ENCODE measurements at places on chromosomes 12 and 14.

DNA sequence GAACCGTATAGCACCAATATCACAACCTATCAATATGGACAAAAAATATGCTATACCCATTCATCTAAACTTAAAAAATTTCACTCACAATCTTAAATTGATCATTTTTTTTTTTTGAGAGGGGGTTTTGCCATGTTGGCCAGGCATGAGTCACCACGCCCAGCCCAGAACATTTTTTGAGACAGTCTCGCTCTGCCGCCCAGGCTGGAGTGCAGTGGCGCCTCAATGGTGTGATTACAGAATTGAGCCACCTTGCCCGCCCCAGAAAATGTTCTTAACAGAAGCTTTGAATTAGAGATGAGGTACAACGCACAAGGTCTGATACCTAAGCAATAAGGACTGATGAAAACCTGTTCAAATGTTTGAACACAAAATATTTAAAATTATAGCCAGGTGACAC lies 15.8 kb upstream of the ATP5F1B start:
- DNase-seq: peak; percentile 27

- DNase-seq: no peak
These were observed 367.2 kb upstream of the DDHD1 start for GRCh38 chr14:53520078-53520928.

DNA sequence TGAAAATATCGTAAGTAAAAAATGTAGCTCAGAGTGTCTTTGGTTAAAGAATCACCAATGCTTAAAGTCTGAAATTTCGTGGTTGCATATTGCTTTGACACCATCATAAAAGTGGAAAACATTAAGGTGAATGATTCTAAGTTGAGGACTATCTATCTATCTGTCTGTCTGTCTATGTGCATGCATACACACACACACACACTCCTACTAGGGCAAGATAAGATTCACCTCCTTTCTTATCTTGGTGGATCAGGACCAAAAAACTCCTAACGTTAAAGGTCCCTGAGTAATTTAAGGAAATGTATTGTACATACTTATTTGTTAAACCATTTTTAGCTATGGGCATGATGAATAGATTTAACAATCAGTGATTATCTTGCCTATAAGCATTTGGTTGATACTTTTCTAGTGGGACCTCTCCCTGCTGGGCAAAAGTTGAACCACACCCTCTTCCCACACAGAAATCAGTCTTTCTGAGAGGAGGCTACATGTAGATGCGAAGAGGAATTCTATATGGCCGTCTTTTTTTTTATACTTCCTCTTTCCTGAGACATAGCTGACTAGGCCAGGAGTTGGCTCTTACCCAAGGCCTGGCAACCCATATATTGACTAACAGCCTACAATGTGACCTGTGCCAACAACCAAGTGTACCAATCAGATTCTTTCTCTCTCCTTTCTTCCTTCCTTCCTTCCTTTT lies 19.3 kb upstream of the LLPH start:
- no peak for DNase-seq

- DNase-seq: no peak
These were observed 42.5 kb downstream of the SLC2A13 start for GRCh38 chr12:40063414-40063813.

DNA sequence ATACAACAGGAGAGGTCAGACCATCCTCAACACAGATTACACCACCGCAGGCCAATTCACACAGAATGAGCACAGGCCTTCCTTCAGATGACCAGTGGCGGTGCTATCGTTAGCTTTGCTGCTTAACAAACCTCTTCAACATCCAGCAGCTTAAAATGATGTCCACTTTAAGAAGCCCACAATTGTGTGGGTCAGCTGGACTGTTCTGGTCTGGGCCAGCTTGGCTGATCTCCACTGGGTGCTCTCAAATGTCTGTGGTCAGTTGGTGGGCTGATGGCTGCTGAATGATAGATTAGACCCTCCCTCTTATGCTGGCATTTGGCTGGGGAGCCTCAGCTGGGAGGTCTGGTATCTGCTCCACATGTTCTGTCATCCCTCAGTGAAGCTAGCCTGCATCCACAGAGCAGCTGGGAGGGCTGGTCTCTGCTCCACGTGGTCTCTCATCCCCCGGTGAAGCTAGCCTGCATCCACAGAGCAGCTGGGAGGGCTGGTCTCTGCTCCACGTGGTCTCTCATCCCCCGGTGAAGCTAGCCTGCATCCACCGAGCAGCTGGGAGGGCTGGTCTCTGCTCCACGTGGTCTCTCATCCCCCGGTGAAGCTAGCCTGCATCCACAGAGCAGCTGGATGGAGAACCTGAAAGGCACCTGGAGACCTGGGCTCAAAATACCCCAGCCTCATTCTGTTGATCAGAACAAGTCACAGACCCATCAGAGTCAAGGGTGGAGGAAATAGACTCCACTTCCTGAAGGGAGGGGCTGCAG lies 203.6 kb upstream of the DIO3 start:
- no peak for DNase-seq

DNA sequence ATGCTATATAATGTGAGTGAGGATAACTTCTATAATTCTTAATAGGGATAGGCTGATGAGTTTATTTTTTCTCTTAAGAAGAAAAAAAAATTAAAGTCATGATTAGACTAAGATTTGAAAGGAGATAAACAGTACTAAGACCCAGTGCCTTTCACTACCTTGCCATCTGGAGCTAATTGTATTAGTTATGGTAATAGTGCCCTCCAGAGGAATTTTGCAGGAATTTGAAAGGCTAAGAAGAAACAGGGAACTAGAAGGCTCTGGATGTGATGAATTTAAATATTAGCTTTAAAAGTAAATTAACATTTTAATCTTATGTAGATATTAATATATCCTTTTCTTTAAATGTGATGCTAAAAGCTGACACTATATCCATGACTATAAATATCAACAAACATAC lies 36.6 kb upstream of the PIK3C2G start:
- DNase-seq: peak; percentile 81

DNA sequence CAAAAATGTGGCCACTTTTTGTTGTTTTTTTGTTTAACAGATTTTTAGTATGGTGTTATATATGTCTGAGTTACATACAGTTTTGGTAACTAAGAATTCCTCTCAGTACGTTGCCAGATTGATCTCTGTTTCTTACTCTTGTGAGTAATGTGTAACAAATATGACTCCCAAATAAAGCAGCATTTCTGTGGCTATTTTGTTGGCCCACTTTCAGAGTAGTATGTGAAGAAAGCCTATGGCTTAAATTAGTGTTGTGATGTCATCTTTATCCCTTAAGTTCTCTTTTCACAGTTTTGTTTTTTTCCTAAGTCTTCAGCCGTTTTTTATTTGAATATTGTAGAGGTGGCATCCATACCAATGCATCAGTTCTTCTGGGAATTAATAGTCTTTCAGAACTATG lies 10.7 kb downstream of the PCNX4 start:
- DNase-seq: no peak

GRCh38 chr14:88706425-88706824 lies 86.3 kb downstream of the EML5 start:
- no peak for DNase-seq

- DNase-seq: no peak
These were observed 88.9 kb upstream of the ESRRB start for GRCh38 chr14:76287063-76287462.

DNA sequence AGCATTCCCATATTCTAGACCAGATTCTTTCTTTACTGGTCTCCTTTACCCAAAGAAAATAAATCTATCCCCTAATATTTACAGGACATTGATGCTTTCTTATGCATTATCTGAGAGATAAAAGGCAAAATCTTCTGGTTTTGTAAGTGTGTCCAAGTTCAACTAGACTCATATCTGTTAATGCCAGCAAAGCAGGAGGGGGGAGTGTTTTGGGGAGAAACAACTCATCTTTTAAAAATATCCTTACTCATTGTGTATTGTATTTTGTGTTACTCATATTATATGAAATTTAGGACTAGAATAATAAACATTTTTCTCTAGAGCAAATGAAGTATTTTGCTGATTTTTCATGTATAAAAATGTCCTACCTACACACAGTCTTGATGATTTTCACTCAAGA lies 54.8 kb downstream of the SAMD4A start:
- DNase-seq: no peak

DNA sequence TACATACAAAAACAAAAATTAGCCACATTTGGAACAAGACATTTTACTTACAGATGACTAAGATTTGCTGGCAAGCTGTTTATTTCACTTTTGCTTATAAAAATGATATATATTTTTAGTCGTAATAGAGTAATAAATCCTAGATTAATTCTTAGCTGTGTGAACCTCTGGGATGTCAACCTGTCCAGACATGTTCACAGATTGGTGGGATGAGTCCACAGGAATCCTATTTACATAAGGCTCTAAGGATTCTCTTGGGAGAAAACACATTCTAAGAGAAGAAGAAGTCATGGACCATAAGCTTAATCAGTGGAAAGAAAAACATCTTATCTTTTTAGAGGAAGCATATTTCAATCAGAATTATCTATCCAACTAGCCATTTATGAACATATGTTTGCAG lies 797.4 kb downstream of the C12orf50 start:
- DNase-seq: no peak

- peak; percentile 80 for DNase-seq
These were observed 853 bp downstream of the USP5 start for GRCh38 chr12:6852651-6853354.

- DNase-seq: peak; percentile 32
These were observed 938 bp upstream of the MAX start for GRCh38 chr14:65103150-65103760.

DNA sequence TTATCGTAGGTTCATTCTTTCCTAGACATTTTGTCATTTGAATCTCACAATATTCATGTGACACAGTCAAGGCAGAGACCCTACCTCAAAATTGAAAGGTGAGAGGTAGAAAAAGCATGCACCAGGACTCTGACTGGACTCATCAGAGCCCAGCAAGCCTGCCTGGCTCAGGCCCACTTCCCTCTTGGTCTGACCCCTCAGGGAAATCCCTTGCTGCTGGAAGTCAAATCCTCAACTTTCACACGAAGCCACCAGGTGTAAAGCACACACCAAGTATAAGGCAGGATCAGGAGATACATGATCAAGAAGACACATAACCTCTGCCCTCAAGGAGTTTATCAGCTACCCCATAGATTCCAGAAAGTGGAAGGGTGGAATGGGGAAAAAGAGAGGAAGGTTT lies 18.8 kb downstream of the NIN start:
- no peak for DNase-seq

GRCh38 chr14:86003998-86004397 lies 474.1 kb downstream of the FLRT2 start:
- no peak for DNase-seq

GRCh38 chr12:111359914-111360276 lies 9.0 kb downstream of the PHETA1 start:
- DNase-seq: no peak

- peak; percentile 73 for DNase-seq
These were observed 702 bp downstream of the FAM222A start for GRCh38 chr12:109714141-109714912.

DNA sequence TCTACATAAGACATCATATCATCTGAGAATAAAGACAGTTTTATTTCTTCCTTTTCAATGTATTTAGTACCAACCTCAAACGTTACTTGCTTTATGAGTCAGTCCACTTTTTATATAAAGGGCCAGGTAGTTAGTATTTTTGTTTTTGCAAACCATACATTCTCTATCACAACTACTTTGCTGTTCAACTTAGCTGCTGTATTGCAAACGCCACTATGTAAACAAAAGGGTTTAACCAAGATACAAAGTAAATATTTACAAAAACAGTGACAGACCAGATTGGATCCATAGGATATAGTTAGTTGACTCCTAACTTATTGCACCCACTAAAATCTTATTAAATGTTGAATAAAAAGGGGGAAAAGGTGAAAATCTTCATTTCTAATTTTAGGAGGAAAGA lies 87.7 kb upstream of the FOXG1 start:
- no peak for DNase-seq

GRCh38 chr12:93896427-93896826 lies 219.3 kb downstream of the CRADD start:
- no peak for DNase-seq

DNA sequence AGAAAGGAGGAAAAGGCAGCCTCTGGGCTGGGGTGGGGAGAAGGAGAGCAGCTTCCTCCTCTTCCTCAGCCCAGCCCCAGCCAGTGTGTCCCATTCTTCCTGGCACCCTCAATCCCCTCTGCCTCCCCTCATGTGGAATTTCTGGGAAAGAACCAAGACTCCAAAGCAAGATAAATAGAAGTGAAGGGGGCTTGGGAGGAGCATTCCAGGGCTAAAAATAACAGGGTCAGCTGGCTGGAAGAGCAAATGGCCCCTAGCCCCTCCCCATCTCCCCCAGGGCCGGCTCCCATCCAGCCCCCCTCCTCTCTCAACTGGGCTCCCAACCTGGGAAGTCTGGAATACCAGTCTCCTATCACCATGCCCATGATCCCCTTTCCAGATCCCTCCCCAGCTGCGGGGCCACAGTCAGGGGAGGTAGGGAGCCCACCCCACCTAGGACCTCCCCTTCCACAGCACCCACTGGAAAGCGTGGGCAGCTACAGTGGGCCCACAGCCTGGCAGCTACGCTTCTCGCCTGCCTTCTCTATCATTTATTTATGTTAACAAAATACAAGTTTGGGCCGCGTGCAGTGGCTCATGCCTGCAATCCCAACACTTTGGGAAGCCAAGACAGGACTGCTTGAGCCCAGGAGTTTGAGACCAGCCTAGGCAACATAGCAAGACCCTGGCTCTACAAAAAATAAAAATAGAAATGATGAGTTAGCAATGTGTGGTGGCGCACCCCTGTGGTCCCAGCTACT lies 88.3 kb downstream of the IRF2BPL start:
- DNase-seq: no peak

DNA sequence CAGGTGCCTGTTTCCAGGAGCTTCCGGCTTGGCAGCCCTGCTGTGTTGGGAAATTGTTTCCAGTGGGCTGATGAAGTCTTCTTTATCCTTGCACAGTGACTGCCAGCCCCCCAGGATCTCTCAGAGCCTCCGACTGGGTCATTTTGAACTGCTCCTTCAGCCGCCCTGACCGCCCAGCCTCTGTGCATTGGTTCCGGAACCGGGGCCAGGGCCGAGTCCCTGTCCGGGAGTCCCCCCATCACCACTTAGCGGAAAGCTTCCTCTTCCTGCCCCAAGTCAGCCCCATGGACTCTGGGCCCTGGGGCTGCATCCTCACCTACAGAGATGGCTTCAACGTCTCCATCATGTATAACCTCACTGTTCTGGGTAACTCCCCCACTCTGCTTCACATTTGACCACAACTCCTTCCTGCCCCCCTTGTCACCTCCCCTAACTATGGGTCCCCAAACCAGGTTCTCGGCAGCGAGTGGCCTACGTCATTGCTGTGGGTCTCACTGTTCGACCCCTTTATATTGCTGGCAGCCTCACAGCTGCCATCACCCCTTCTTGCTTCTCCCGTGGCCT lies 2.3 kb downstream of the LAG3 start:
- DNase-seq: no peak

DNA sequence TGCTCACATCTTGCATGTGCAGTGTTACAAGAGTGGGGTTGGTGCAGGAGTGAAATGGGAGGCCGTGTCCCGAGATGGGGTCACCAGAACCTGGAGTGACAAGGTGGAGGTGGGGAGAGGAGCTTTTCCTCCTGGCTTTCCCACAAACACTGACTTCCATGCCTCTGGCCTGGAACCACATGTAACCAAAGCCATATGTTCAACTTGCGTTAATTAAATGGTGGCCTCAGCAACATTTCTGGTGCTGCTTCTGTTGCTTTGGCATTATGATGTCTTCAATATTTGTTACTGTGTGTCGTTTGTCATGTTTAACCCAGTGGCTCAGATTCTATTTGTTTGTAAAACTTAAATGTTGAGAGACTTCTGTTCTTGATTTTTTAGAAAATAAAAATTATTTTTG lies 110.2 kb downstream of the VCPKMT start:
- DNase-seq: no peak

- no peak for DNase-seq
These were observed 5.1 kb upstream of the TNFAIP2 start for GRCh38 chr14:103118018-103118662.

Data from ACHN (cell line).